ENCODE measurements at places on chromosomes 4 and X.
A peak's percentile ranks its signal among the peaks of the same experiment; 100 is the strongest.

GRCh38 chr4:5157791-5158770, 106.8 kb downstream of the STK32B start:
- peak; percentile 28 for DNase-seq

- no peak for DNase-seq
Observed at GRCh38 chr4:2794486-2795299, 1.8 kb downstream of the SH3BP2 start.

- no peak for DNase-seq
Observed at GRCh38 chrX:10240918-10241317, 84.1 kb downstream of the CLCN4 start.

GRCh38 chrX:151902813-151903591, 9.7 kb upstream of the MAGEA4 start:
- no peak for DNase-seq

GRCh38 chrX:71166461-71166860, 21.8 kb downstream of the NLGN3 start:
- no peak for DNase-seq

GRCh38 chrX:53261355-53261972, 19.9 kb downstream of the IQSEC2 start:
- peak; percentile 6 for DNase-seq

GRCh38 chrX:40478474-40479065, 102.2 kb upstream of the ATP6AP2 start:
- DNase-seq = no peak

GRCh38 chr4:175405961-175406360, 406.1 kb downstream of the GPM6A start:
- DNase-seq = no peak

All from brain (organoid and tissue), 16 donors.